ENCODE measurements at places on chromosomes 16 and 17.

DNA sequence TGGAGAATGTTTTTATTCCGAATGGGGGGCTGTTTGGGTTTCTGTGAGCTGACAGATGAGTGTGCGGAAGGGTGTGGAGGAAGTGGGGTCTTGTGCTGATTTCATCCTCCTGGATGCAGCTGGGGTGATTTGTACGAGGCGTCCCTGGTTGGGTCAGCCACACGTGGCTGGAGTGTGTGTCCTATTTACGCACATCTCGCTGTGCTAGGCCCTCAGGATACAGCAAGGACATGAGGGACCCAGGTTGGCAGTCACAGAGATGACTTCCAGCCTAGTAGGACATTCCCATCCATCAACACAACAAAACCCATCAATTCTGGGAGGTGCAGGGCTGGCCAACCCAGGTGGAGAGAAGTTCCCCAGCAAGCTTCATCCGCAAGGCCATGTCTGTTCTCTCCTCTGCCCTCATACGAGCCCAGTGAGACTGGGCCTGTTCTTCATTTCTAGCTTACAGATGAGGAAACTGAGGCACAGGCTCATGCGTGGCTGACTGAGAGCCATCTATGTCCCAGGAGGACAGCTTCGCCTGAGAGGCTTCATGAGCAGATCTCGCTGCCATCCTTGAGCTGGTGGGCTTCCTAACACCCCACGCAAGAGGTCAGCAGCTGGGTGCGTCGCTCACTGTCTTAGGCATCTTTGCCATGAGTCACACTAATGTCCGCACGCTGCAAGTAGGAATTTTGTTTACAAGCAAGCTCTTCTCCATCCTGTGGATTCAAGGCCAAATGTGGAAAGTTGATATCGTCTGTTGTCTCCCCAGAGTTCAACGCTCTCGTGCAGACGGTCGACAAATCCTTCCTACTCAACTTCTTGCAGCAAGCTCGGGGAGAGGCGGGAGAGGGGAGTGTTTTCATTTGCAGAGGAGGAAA lies 24.4 kb downstream of the IRF8 start:
- DNase-seq = no peak

- no peak for DNase-seq
Measured at GRCh38 chr16:929227-930073, 41.3 kb downstream of the LMF1 start.

GRCh38 chr17:77147357-77147801 lies 6.6 kb downstream of the SEC14L1 start:
- DNase-seq = no peak

- no peak for DNase-seq
Measured at GRCh38 chr16:19003935-19004334, 20.2 kb downstream of the TMC7 start.

GRCh38 chr17:16929757-16930520 lies 42.0 kb downstream of the TNFRSF13B start:
- no peak for DNase-seq

DNA sequence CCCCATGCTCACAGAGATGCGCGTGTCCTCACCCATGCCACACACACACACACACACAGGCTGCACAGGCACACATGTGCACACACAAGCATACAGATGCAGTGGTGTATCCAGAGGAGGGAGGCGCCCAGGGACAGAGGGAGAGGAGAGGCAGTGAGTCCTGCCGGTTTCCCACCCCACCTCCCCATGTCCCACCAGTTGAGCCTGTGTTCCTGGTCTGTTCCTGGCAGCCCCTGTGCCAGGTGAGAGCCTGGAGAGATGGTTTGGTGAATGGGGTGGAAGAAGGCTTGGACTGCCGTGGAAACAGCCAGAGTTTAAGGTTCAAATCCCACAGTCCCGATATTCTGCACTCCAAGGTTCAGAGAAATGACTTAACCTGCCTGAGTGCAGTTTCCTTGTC lies 10.2 kb upstream of the FADS6 start:
- no peak for DNase-seq

- no peak for DNase-seq
Measured at GRCh38 chr17:48589060-48589830, 796 bp downstream of the HOXB3 start.

DNA sequence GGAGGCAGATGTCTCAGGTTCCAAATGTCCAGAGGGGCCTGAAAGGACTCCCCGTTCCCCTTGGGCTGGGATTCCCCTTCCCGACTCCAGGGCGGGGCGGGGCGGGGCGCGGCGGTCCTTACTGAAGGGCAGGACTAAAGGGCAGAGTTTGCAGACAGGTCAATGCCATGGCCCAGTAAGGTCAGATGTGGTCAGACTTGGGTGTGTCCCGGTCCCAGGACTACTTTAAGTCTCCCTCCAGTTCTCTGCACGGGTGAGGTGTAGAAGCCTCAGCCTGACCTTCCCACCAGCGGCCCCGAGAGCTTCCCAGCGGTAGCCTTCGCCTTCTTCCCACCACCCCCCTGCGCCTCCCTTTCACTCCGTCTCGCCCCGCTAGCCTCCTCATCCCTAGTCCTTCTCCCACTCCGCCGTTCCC lies 532 bp downstream of the KDM6B start:
- peak; percentile 34 for DNase-seq

GRCh38 chr16:6836766-6837165 lies 495.9 kb upstream of the RBFOX1 start:
- no peak for DNase-seq

DNA sequence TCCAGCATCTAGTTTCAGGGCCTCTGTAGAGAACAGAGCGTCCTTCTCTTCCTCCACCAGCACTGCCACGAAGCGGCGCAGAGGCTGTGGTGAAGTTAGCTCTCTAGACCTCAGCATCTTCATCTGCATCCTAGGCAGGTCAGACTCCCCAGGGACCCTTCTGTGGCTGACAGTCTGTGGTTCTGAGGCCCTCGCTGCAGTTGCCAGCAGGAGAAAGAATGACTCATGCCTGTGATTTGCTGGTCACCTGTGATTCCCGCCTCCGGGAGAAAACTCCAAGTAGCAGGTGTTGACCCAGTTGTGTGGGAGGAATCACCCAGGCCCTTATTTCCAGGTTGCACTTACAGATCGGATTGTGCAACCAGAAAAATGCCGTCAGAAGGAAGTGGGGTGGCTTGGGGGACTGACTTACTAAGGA lies 117.3 kb upstream of the CACNG5 start:
- DNase-seq = no peak

- DNase-seq = no peak
Measured at GRCh38 chr16:441447-441846, 16.0 kb downstream of the RAB11FIP3 start.
